Muscle of back (tissue), 13 donors: ENCODE measurements at places on chromosomes 4 and X. TPM values are rescaled to one million over a fixed set of nuclear protein-coding genes. Genes with fewer than 3 reads are reported as not detected.

- DNase-seq: no peak
These were observed 172.1 kb downstream of the PRKX start for GRCh38 chrX:3541336-3541735.

DNA sequence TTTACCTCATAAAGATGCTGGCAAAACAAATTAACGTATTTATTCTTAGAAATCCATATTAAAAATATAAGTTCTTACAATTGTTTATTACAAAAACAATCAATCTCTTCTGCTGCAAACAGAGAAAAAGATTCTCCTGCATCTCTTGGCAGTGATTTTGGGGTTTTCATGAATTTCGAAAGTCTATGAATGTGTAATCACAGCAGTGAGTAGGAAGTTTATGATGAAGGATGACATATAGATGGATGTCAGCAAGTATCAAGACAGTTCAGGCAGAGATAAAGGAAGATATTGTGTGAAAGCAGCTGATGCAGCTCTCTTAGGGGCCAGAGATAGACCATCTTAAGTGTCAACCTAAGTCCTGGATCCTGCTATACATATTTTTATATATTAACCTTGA, 196.9 kb upstream of the BANK1 start:
- DNase-seq: no peak

GRCh38 chr4:106909486-106910188, 126.5 kb downstream of the DKK2 start:
- no peak for DNase-seq

DNA sequence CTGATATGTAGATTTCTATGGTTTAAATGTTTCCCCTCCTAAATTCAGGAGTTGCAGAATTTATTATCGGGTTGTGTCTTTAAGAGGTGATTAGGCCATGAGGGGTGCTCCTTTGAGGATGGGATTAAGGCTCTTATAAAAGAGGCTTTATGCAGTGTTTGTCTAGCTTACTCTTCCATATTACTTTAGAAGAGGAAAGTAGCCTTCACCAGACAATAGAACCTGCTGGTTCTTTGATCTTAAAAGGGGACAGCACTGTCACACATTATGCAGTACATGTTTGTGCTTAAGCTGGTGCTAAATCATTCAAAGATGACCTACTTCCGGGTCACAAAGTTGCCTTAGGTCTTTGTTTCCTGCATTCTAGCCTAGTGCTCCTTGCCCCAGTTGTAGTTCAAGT, 81.0 kb downstream of the CPXCR1 start:
- DNase-seq: no peak

GRCh38 chr4:31674313-31674947, 954.3 kb downstream of the PCDH7 start:
- peak; percentile 8 for DNase-seq

The HOPX gene
- polyA plus RNA-seq: 22.4 TPM

The CYLC1 gene
- polyA plus RNA-seq: not detected

GRCh38 chr4:86443495-86443894, 83.6 kb upstream of the MAPK10 start:
- DNase-seq: no peak

DNA sequence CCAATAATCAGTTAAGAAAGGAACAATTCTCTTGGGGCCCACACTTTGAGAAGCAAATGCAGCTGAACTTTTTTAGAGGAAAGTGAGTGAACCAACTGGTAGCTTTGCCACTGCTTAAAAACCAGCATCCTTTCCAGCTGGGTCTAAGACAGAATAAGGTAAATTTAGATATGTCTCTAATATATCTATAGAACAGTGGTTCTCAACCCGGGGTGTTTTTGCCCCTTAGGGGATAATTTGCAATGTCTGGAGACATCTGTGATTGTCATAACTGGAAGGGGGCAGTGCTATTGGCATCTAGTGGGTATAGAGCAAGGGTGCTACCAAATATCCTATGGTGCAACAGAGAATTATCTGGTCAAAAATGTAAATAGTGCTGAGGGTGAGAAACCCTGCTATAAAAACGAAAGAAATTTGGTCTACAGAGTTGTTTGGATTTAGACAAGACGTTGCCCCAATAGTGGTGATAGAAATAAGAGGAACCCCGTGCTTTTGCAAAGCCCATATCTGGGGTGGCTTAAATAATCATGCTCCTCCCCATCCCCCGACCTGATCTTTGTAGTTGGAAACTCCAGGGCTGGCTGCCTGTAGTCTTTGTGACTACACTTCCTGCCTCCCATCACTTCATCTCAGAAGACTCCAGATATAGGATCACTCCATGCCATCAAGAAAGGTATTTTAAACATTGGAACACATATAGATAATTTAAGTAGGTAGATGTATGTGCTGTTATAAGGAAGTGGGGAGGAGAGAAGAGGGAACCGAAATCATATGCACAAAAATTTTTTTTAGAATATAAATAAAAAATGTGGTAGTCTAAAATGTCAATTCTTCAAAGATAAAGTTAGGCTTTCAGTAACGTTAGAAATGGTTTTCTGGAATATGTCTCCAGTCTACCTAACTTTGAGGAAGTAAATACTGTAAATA, at the start of gene TLR7:
TLR7 (plus strand) TSS at position 622 of the 927 bp plus-strand sequence. CDS start 507 bp downstream, outside the sequence.
- no peak for DNase-seq

GRCh38 chr4:16006771-16007446, 43.9 kb upstream of the FGFBP2 start:
- DNase-seq: no peak

GRCh38 chrX:19795307-19795706, 92.1 kb downstream of the SH3KBP1 start:
- no peak for DNase-seq

DNA sequence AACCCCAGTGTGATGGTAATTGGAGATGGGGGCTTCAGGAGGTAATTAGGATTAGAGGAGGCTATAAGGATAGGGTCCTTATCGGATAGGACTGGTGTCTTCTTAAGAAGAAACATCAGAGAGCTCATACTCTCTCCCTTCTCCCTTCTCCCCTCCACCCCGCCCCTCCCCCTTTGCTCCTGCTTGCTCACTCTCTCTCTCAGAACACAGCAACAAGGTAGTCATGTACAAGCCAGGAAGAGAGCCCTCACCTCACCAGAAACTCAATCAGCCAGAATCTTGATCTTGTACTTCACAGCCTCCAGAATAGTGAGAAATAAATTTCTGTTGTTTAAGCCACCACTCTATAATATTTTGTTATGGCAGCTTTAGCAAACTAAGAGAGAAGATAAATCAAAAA, 4.5 kb downstream of the DDX60L start:
- DNase-seq: no peak

DNA sequence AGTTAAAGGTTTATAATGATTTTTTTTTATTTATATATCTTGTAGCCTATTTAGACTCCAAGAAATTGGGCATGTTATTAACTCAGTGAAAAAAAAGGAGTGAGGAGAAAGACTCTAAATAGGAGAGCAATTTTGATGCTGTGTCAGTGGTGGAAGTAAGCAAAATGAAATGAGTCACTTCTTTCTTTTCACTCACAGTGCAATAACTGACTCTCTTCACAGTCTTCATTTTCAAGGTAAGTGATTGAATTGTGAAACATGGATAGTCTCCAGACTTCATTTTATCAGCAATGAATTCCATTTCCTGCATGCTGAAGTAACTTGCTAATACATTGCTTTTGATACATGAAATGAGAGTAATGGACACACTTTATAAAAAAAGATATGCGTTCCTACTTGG, 2271.5 kb downstream of the PCDH7 start:
- DNase-seq: no peak

The CSAG1 gene
- polyA plus RNA-seq: not detected
